ENCODE measurements at places on chromosomes 4 and X.
A peak's percentile ranks its signal among the peaks of the same experiment; 100 is the strongest.

- DNase-seq: no peak
Observed at GRCh38 chrX:124769166-124769565, 422.8 kb downstream of the SH2D1A start.

GRCh38 chrX:22882543-22882942 is 117.2 kb upstream of the DDX53 start:
- DNase-seq: no peak

DNA sequence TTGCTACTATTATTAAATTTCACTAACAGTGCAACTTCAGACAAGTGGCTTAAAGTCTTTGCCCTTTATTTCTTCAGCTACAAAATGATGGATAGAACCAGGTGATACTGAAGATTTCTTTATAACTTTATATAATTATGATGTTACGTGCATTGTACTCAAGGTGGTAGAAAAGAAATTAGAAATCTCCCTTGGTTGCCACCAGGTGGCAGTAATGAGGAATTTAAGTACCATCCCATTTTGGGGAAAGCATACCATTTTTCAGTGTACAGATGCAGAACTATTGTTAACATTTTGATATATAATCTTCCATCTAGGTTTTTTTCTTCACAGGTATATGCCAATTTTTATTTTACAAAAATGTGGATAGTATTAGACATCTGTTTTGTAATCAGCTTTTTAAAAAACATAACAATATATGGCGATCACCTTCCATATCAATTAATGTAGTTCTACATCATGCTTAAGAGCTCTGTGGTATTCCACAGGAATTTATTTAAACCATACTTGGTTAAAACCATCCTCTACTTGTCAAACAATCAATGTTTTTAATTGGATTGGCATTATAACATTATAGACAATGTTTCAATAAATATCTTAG is 37.7 kb upstream of the RAB33B start:
- peak; percentile 17 for DNase-seq

GRCh38 chr4:683982-684622 is 4.8 kb downstream of the SLC49A3 start:
- DNase-seq: no peak

GRCh38 chrX:19849464-19850080 is 37.8 kb downstream of the SH3KBP1 start:
- no peak for DNase-seq
